ENCODE measurements at places on chromosomes 1 and 21.

- H3K27me3 ChIP-seq = peaks cover 6% of the 10 kb centered on the region
- no peaks in the 10 kb centered on the region for H3K36me3 ChIP-seq
- H3K4me3 ChIP-seq = no peak overlapping the region
- no peak for DNase-seq
Observed at GRCh38 chr1:147238925-147239820, 3.3 kb upstream of the CHD1L start.

GRCh38 chr21:46459356-46460112 is 843 bp downstream of the DIP2A start:
- peaks cover under 1% of the 10 kb centered on the region for H3K36me3 ChIP-seq
- peak; percentile 30 for DNase-seq
- H3K4me3 ChIP-seq = peak overlapping the region; percentile 94
- H3K27me3 ChIP-seq = no peaks in the 10 kb centered on the region
- peak overlapping the region; percentile 92 for H3K27ac ChIP-seq

- DNase-seq = no peak
- no peak overlapping the region for H3K4me3 ChIP-seq
- H3K36me3 ChIP-seq = no peaks in the 10 kb centered on the region
Observed at GRCh38 chr1:60063561-60063960, 10.0 kb downstream of the C1orf87 start.

- no peaks in the 10 kb centered on the region for H3K36me3 ChIP-seq
- H3K4me3 ChIP-seq = no peak overlapping the region
- no peak for DNase-seq
- peaks cover 36% of the 10 kb centered on the region for H3K4me1 ChIP-seq
Observed at GRCh38 chr1:53543130-53543777, 84.1 kb downstream of the DMRTB1 start.

DNA sequence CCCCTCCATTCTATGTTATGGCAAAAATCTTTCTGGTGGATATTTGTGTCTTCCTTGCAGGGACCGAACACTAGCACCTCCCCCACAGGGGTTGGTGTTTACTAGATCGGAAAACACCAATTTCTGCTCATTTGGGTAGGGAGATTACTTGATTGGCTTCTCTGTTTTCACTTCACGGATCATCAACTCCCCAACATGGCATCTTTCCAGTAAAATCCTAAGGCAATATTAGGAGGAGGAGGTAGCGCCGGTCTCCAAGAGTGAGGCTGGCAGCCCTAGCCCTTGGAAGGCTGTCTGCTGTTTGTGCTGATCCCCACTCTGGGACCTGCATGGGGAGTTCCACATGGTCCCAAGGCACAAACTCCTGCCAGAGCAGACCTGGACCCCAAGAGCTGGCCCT is 12.2 kb downstream of the VASH2 start:
- H3K4me3 ChIP-seq = no peak overlapping the region
- peaks cover 34% of the 10 kb centered on the region for H3K27me3 ChIP-seq
- no peaks in the 10 kb centered on the region for H3K36me3 ChIP-seq

DNA sequence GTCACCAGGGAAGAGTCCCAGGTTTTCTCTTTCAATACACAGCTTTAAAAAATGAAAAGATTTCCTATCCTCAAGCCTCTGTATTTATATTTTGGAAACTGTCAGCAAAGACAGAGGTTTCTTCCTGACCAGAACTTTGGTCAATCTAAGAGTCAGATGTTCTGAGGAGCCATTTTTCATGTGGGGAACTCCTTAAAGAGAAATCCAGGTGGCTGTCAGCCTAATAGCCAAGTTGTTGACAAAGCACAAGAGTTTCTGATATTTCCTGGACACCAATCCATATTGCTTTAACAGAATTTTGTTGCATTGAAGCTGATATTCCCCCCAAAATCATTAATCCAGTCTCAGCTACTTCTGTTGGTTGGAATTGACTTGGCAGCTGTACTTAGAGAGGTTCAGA is 318.6 kb upstream of the NFIA start:
- no peak overlapping the region for H3K27ac ChIP-seq
- no peak overlapping the region for H3K4me3 ChIP-seq
- H3K4me1 ChIP-seq = no peaks in the 10 kb centered on the region
- H3K27me3 ChIP-seq = no peaks in the 10 kb centered on the region
- H3K36me3 ChIP-seq = no peaks in the 10 kb centered on the region

GRCh38 chr1:77336729-77337128 is 54.9 kb downstream of the AK5 start:
- no peak overlapping the region for H3K4me3 ChIP-seq
- peaks cover 38% of the 10 kb centered on the region for H3K36me3 ChIP-seq
- H3K4me1 ChIP-seq = peaks cover 27% of the 10 kb centered on the region
- H3K27ac ChIP-seq = no peak overlapping the region
- no peak for DNase-seq

DNA sequence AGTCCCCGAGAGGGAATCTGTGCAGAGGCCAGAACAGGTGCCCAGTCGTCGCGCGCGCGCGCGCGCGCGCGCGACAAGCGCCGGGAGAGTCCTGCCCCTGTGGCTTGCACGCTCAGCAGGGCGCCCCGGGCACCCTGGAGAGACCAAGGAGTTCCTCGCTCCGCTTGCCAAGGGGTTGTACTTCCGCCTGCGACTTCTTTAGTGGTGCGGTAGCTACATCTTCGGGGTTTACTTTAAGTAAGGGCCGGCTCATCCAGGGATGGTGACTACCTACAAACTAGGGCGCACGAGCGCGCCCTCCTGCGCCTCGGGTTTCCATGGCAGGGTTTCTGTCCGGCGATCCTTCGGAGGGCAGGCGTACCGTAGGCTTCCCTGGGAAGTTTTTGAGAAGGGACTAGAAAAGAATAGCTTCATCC is 1.4 kb downstream of the LHX4 start:
- H3K27me3 ChIP-seq = peaks cover 67% of the 10 kb centered on the region
- peak overlapping the region; percentile 85 for H3K4me3 ChIP-seq
- no peak for DNase-seq
- H3K4me1 ChIP-seq = peaks cover 10% of the 10 kb centered on the region
- H3K27ac ChIP-seq = no peak overlapping the region
- H3K36me3 ChIP-seq = no peaks in the 10 kb centered on the region

GRCh38 chr1:210232511-210233215 is at the start of gene SERTAD4:
SERTAD4 (plus strand) TSS chr1:210232796; CDS start chr1:210237961, 5,165 bp downstream.
- H3K27me3 ChIP-seq = peaks cover 3% of the 10 kb centered on the region
- H3K4me1 ChIP-seq = peaks cover 33% of the 10 kb centered on the region
- peak within 1 kb of the TSS; percentile 92 for H3K4me3 ChIP-seq
- peaks cover 15% of the 10 kb centered on the region for H3K36me3 ChIP-seq

DNA sequence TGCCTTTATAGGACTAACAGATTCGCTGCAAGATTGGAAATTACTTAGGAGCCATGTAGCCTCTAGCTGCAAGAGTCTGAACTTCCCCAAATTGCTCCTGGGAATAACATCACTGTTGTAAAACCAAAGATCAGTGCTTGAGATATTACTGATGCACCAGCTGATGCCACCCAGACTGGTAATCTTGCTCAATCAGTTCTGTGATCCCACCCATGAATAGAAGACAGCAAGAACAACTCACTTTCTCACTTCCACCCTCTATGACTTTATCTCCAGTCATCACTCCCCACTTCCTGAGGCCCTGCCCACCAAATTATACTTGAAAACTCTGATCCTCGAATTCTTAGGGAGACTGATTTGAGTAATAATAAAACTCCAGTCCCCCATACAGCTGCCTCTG is 1011.1 kb downstream of the PLA2G4A start:
- H3K27me3 ChIP-seq = no peaks in the 10 kb centered on the region
- no peaks in the 10 kb centered on the region for H3K4me1 ChIP-seq
- no peak overlapping the region for H3K27ac ChIP-seq
- no peak for DNase-seq
- no peaks in the 10 kb centered on the region for H3K36me3 ChIP-seq

DNA sequence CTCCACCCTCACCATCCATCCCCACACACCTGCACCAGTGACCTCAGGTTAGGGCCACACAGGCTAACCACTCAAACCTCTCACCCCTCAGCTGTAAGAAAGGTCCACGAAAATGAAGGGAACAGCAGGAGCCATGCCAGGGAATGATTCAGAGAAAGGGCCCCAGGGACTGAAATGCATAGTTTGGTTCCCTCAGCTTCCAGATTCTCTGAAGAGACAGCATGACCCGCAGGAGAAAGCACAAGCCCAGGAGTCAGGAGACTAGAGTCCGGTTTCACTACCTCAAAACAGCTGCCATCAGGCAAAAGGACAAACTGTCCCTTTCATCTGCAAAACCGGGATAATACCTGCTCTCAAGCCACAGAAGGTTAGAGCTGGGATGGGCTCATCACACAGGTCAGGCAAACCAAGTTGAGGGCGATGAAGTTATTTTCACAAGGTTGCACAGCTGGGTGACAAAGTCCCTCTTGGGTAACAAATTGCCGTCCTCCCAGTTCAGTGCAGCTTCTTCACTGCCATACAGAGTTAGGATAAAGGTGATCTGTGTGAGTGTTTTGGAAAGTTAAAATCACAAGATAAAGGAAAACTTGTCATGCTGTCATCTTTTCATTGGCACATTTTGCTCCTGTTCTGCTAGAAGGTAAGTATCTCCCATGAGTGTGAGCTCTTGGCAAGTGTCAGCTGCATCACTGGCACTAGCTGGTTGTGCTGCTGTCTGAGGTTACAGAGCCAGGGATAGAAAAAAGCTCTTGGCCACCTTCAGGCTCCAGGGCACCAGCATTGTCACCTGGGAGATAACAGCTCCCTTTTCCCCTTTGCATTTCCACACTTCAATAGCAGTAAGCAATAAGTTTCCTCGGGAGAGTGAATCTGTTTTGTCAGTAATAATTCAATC is 120.4 kb downstream of the KCNH1 start:
- H3K27me3 ChIP-seq = no peaks in the 10 kb centered on the region
- no peak overlapping the region for H3K27ac ChIP-seq
- H3K36me3 ChIP-seq = no peaks in the 10 kb centered on the region
- no peak overlapping the region for H3K4me3 ChIP-seq
- peaks cover 44% of the 10 kb centered on the region for H3K4me1 ChIP-seq

GRCh38 chr1:117814856-117815797 is 114.3 kb downstream of the GDAP2 start:
- H3K27me3 ChIP-seq = peaks cover 8% of the 10 kb centered on the region
- no peak overlapping the region for H3K4me3 ChIP-seq
- DNase-seq = peak; percentile 43
- H3K27ac ChIP-seq = peak overlapping the region; percentile 46

DNA sequence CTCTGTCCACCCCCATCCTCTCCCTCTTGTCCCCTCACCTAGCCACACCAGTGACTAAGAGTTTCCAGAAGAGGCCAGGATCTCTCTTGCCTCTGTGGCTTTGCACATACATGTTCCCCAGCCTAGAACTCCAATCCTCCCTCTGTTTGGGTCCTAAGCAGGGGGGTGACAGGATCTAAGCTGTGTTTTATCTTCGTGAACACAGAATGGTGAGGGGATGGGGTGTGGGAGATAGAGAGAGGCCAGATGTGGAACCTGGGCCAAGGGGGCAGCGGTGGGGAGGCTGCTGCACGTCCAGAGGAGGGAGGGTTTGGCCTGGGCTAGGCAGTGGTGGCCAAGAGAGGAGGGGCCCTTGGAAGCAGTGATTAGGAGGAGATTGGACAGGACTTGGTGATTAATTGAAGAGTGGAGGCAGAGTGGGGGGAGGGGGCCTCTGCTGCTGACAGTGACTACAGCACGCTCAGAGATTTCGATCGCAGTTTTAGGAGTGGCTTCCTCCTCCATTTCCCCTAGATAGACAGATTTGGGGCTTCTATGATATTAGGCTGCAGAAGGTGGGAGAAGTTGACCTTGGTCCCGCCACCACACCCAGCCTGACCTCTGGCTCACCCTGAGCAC is 17.1 kb upstream of the ADGRB2 start:
- H3K27me3 ChIP-seq = no peaks in the 10 kb centered on the region
- DNase-seq = no peak
- H3K4me3 ChIP-seq = no peak overlapping the region
- H3K4me1 ChIP-seq = no peaks in the 10 kb centered on the region
- no peak overlapping the region for H3K27ac ChIP-seq

DNA sequence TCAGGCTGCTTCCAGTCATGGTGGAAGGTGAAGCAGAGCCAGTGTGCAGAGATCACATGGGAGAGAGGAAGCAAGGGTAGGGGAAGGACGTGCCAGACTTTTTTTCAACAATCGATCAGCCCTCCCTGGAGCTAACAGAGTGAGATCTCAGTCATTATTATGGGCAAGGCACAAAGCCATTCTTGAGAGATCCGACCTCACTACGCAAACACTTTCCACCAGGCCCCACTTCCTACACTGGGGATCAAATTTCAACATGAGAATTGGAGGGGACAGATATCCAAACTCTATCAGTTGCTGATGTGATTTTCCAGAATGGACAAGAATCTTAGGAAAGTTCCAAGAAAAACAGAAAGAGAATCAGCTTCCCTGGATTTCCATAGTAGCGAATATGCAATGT is 60.5 kb downstream of the BACE2 start:
- H3K4me3 ChIP-seq = no peak overlapping the region
- H3K36me3 ChIP-seq = peaks cover 4% of the 10 kb centered on the region
- DNase-seq = no peak
- no peaks in the 10 kb centered on the region for H3K4me1 ChIP-seq

DNA sequence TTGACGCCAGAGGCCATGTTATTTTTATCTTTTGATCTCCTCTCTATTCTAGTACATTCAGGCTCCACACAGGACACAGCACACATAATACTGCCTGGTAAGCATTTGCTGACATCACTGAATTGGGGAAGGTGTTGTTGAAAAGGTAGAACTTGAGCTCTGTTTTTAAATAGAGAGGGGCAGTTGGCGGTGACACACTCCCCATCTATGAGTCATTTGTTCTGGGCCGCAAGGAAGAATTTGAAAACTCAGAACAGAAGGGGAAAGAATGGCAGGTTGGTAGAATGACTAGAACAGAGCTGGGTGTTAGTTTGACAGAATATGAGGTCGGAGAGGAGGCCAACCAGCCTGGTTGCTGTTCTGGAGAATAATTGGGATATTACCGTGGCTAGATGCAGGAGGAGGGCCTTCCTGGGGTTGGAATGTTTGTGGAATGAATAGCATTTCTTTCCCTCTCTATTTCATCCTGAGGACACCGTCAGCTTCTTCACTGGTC is 52.1 kb upstream of the ERRFI1 start:
- peak; percentile 78 for DNase-seq
- no peaks in the 10 kb centered on the region for H3K27me3 ChIP-seq
- peak overlapping the region; percentile 74 for H3K27ac ChIP-seq
- H3K4me1 ChIP-seq = peaks cover 46% of the 10 kb centered on the region

- peaks cover 9% of the 10 kb centered on the region for H3K27me3 ChIP-seq
- no peak for DNase-seq
- no peak overlapping the region for H3K27ac ChIP-seq
- H3K4me1 ChIP-seq = no peaks in the 10 kb centered on the region
Observed at GRCh38 chr1:101483982-101484688, 247.3 kb downstream of the S1PR1 start.

GRCh38 chr1:84365225-84366221 is 32.8 kb upstream of the DNASE2B start:
- peak; percentile 98 for DNase-seq
- H3K27ac ChIP-seq = peak overlapping the region; percentile 84
- peaks cover 13% of the 10 kb centered on the region for H3K36me3 ChIP-seq
- H3K4me3 ChIP-seq = peak overlapping the region; percentile 13
- peaks cover 3% of the 10 kb centered on the region for H3K27me3 ChIP-seq

- H3K4me1 ChIP-seq = no peaks in the 10 kb centered on the region
- H3K36me3 ChIP-seq = no peaks in the 10 kb centered on the region
- H3K4me3 ChIP-seq = no peak overlapping the region
- H3K27me3 ChIP-seq = peaks cover 47% of the 10 kb centered on the region
Observed at GRCh38 chr1:201217146-201217545, 26.5 kb downstream of the IGFN1 start.
